ENCODE measurements at places on chromosomes 5 and 9. TPM values are rescaled to one million over a fixed set of nuclear protein-coding genes. Genes with fewer than 3 reads are reported as not detected.

The GOLGA2 gene
- 34.8 TPM for total RNA-seq

The P4HA2 gene
- total RNA-seq, result 13.8 TPM

The SLC25A2 gene
- total RNA-seq, result 0.25 TPM

The MED27 gene
- total RNA-seq, result 4.8 TPM

The TERT gene
- 0.10 TPM for total RNA-seq

The CD274 gene
- total RNA-seq, result 1.0 TPM

DNA sequence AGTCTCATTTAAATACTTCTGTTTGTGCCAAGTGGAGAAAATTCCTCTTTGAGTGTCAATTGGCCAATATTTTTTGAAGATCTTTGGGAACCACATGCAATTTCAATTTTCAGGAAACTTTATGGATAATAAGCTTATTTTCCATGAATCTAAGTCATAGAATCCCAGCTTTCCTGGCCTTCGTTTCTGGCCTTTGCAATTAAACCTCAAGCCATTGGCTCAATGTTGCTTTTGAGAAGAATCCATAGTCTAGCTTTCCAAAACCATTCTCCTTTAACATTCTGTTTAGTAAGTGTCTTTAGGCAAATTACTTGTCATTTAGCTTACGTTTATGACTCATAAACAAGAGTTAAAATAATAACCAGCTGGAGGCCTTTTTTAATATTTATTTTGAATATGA lies 145.0 kb upstream of the FTMT start:
- DNase-seq, result no peak

GRCh38 chr5:127003798-127004495 lies 26.4 kb downstream of the MARCHF3 start:
- DNase-seq, result no peak

GRCh38 chr5:137937994-137938750 lies 48.9 kb downstream of the PKD2L2 start:
- DNase-seq, result no peak

DNA sequence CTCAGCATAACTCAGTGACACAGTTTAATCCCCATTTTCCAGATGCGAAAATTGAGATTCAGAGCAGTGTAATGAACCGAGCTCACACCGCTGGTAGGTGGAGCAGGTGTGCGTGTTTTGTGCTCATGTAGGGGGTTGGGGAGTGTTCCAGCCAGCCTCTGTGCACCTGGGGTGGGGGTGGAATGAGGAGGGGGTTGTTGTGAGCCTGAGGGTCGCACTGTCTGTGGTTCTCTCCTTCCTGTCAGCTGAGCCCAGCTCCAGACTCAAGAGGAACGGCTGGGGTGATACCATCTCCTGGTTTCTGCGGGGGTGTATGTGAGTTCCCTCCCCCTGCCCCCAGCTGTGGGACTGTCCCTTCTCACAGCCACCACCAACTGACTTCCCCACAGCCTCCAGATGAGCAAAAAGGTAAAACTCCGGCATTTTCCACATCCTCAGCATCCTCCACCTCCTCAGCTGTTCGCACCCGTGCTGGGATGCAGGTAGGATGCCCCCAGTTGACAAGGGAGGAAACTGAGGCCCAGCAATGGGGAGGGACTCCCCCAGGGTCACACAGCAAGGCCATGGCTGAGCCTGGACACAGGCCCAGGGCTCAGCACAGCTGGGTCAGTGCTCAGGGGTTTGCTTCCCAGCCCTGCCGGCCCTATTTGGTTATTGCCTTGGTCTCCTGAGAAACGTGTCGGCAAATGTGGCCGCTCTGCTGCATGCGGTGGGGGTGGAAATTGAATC lies 2.1 kb downstream of the SH2D3C start:
- no peak for DNase-seq

- no peak for DNase-seq
Observed at GRCh38 chr9:18423791-18424531, 50.0 kb upstream of the ADAMTSL1 start.

DNA sequence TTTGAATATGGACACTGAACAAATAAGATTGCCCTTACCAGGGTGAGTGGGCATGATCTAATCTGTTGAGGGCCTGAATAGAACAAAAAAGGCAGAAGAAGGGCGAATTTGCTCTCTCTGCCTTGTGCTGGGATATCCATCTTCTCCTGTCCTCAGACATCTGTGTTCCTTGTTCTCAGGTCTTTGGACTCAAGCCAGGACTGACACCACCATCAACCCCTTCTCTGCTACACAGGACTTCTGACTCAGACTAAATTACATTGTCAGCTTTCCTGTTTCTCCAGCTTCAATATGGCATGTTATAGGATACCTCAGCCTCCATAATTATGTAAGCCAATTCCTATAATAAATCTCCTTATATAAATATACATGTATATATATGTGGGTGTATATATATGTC lies 40.8 kb upstream of the SLCO6A1 start:
- DNase-seq, result no peak

- no peak for DNase-seq
Observed at GRCh38 chr9:136255166-136255538, 9.5 kb upstream of the QSOX2 start.

GRCh38 chr5:156367597-156367996 lies 40.6 kb downstream of the SGCD start:
- DNase-seq, result peak; percentile 78

DNA sequence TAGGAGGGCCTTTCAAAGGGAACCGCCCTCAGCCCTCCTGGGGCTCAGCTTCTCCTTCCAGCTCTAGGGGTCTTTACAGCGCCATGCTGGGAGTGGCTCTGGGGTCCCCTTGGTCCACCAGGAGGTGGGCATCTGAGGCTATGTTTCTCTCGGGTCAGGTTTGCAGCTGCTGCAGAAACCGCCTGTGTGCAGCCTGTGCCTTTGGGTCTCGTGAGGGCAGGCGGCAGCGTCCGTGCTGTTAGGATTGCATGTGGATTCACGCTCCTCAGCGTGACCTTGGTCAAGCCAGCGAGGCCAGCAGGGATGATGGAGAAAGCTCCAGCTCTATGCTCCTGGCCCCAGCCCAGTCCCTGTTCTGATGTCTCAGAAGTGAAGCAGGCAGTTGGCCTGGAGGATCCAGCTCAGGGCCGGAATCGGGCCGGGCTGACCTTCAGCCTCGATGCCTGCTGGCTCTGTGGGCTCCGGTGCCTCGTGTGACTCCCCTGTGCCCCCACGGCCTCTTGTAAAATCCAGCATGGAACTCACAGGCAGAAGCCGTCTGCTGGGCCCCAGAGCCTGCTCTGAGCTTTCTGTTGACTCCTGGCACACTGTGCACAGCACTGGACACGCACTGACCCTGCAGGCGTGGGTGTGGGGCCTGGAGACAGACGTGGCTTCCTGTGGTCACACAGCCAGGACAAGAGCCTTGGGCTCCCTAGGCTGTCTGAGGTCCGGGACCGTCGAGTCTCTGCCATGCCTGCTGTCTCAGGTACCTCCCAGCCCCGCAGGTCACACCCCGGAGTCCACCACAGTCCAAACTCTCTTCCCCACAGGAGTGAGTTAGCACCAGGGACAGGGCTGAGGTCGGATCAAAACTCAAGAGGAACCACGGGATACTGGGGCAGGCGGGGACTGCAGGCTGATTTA lies 54.3 kb downstream of the TRIP13 start:
- DNase-seq, result peak; percentile 47

DNA sequence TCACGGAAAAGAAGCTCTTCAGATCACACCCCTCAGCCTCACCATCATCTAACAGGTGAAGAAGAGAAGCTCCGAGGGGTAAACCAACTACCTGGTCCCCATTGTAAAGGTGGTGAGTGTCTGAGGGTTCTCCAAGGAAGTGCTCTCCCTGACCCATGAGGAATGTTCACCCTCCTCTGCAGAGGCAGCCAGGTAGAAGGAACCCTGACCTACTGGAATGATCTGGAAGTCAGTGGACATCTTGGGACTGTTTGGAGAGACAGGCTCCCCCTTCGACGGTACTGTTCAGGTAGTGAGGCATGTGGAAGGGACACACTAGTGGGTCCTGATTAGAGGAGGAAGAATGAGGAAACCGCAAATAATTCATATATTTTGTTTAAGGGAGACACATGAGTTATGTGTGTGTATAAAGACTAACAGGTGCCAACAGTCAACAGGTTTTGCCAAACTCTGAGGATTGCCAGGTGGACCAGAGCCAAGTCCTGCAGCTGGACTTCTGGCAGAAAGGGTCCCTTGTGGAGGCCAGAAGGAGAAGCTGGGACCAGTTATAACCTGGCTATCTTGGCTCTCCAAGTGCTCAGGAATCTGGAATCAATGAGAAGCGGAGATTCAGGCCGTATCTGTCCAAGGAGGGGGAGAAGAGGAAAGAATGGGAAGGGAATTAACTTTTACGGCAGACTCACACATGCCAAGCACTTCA lies 3.0 kb upstream of the ZBTB34 start:
- DNase-seq, result peak; percentile 67

DNA sequence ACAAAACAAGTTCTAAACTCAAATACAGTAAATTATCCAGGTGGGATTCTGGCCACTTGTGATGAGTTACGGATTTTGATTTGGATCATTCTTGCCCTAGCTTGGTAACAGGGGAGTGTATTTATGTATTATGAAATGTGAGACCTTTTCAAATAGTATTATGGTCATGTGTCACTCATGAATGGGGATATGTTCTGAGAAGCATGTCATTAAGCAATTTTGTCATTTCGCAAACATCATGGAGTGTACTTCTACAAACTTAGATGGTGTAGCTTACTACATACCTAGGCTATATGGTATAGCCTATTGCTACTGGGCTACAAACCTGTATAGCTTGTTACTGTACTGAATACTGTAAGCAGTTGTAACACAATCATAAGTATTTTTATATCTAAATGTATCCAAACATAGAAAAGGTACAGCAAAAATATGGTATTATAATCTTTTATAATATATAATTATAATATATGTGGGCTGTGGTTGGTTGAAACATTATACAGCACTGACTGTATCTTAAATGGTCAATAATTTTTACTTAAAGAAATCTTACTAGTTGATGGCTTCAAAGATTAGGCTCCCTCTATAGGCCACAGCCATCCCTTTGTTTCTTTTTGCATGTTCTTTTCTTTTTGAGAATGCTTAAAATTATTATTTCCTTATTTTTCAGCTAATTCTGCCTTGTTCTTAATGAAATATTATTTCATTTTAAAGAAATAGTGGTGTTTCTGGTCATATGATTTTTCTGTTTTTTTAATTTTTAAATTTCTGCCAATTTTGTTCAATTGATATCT lies 128.4 kb downstream of the MAST4 start:
- DNase-seq, result no peak

DNA sequence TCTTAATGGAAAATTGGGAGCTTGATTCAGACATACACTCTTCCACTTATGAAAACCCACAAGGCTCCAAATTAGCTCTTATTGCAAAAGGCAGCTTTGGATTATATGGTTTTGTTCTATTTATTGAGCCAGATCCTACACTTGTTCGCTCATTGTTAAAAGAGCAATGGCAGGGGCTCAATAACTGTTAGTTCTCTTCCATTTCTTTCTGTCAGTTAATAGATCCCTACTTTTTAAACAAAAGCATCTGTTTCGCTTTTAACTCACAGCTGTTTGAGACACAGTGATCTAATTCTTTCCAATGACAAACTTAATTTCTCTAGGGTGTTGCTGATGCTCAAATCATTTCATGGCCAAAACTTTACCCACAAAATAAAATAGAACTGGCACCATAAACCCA lies 11.7 kb downstream of the C5 start:
- DNase-seq, result no peak

- DNase-seq, result no peak
Observed at GRCh38 chr5:138805096-138805495, 51.9 kb downstream of the CTNNA1 start.

DNA sequence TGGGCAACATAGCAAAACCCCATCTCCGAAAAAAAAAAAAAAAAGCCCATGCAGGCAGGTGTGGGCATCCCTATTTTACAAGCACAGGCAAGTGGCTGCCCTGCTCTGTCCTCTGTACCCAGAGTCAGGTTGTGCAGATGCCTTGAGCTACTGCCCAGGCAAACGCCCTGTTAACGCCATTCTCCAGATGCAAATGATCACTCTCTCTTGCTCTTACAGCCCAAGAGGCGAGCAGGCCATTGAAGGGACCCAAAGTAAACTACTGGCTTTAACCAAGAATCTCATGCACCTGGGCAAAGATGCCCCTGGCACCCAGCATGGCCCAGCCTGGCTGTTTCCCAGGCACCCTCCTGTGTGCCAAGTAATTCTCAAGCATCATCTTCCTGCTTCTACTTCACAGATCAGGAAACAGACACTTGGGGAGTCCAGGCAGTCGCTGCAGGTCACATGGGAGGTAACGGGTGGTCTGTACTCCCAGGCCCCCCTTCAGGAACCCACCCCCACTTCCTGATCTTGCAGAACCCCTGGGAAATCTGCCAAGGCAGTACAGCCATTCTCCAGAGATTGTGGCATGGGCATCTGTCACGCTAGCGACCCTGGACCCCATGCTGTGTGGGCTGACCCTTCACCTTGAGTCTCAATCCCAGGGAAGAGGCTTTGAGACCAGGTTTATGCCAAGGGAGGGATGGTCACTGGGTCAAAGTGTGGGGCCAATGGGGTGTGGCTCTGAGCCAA lies 14.2 kb downstream of the EEIG1 start:
- no peak for DNase-seq

DNA sequence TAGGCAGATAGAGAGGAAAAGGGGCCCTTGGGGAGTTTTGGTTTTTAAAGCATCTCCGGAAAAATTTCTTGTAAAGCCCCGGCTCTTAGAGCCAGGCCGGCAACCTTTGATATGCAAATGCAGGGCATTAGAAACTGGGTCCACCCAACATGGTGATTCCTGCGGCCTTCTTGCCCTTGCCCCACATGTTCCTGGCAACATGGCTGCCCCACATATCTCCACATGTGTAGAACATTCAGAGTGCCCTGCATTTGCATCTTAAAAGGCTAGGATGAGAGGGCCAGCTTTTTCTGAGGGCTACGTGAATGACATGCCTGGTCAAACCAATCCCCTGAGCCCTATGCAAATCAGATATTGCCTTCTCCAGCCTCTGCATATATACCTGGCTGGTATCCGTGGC lies 5.0 kb upstream of the SNAPC3 start:
- DNase-seq, result no peak

- DNase-seq, result no peak
Observed at GRCh38 chr9:87338088-87338989, 159.3 kb upstream of the DAPK1 start.

DNA sequence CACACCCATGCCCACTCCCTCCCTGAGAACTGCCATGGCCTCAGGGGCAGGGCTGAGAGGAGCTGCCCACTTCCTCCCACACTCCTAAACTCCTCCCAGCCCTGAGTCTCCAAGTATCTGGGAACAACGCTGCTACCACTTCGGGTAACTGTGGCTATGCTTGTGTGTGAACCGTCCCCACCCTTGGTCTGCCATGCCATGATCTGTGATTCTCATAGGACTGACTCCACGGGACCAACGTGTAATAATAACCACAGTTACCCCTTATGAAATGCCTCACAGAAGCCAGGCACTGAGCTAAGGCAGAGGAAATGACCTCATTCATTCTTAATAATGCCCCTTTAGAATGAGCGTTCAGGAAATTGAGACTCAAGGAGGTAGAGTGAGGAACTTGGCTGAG lies 103.9 kb upstream of the SMIM23 start:
- DNase-seq, result no peak
